ENCODE measurements at places on chromosomes 7 and 10.
A peak's percentile ranks its signal among the peaks of the same experiment; 100 is the strongest.

- DNase-seq, result no peak
Observed at GRCh38 chr10:124721330-124722045, 22.7 kb downstream of the FAM53B start.

- peak; percentile 33 for DNase-seq
Observed at GRCh38 chr7:130365511-130366441, 14.5 kb upstream of the CPA1 start.

DNA sequence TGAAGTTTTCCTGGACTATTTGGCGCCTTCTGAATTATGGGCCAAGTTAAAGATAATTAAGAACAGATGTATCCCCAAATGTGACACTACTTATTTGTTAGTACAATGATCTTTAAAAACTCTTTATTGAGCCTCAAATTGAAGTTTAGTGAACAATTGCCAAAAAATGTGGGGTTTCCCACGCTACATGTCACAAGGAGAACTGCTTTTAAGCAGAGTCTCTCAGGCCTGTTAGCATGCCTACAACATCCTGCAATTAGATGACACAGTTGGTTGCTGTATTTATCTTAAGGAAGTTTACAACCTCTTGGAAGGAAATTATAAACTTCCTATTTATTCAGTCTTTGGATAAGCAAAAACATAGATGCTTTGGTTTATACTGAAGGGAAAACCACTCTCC lies 733.0 kb downstream of the TNS3 start:
- no peak for DNase-seq

GRCh38 chr7:41641011-41641664 lies 61.8 kb downstream of the INHBA start:
- no peak for DNase-seq

DNA sequence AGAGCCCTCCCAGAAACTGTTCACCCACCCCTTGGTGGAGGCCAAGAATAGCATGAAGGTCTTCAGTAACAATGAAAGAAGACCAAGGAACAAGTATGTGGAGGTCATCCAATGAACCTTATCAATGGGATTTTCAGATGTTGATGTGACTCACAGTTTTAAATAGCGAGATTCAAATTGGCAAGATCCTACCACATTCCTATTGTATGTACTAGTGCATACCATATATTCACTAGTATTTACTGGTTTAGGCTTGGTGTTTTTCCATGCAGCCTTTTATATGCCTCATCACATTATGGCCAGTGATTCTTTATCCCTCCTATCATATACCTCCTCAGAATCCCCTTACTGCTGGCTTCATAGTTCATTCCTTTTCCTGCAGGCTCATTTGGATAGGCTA lies 54.4 kb downstream of the ITGB8 start:
- peak; percentile 4 for DNase-seq

- DNase-seq, result no peak
Observed at GRCh38 chr10:35674843-35675242, 32.7 kb upstream of the FZD8 start.

DNA sequence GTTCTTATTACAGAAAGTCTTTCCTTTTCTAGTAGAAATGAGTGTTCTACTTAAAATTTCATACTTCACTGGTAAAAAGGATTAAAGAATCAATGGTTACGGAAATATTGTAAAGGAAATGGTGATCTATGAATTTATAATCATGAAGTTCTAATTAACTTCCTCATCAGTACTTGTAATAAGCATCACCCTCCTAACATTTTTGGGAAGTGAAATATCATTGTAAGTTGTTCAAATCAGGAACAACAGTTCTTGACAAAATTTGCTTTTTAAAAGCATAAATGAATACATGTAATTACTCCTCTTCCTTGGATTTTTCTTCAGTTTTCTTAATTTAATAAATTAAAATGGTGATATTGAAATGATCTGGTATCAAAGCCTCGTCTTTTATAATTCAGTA lies 5.6 kb upstream of the PCGF5 start:
- DNase-seq, result no peak

DNA sequence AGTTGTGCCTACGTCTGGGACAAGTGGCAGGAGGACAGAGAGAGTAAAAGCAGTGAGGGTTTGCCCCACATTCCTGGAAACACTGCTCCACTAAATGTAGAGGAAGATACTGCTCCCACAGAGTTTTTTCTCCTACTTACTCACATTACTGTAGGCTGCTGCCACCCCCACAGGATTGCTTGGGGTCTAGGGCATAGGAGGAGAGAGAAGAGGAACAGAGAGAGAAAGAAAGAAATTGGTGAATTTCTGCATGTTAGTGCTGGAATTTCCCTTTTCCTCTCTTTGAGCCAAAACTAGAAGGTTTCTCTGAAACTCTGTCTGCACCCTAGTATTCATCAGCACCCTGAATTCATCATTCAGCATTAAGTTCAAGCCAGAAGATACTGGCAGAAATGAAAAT lies 397.9 kb downstream of the INHBA start:
- no peak for DNase-seq

DNA sequence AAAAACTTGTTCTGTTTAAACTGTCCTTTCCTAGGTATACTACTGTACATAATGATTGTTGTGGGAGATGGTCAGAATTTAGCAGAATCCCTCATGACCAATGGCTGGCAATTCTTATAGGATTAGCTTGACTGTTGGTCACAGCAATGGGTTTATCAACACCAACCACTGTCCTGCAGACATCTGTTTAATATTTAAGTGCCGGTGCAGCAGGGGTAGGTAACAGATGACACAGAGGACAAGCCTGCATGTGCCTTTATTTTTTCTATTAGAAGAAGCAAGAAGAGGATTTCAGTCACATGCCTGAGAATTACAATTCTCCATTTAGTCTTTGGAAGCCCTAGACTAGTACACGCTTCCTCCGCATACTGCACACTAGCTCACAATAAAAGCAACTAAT lies 48.4 kb downstream of the CCDC6 start:
- no peak for DNase-seq

GRCh38 chr7:107591421-107591820 lies 11.4 kb downstream of the BCAP29 start:
- DNase-seq, result no peak

GRCh38 chr10:17580885-17581284 lies 36.3 kb downstream of the HACD1 start:
- DNase-seq, result no peak

DNA sequence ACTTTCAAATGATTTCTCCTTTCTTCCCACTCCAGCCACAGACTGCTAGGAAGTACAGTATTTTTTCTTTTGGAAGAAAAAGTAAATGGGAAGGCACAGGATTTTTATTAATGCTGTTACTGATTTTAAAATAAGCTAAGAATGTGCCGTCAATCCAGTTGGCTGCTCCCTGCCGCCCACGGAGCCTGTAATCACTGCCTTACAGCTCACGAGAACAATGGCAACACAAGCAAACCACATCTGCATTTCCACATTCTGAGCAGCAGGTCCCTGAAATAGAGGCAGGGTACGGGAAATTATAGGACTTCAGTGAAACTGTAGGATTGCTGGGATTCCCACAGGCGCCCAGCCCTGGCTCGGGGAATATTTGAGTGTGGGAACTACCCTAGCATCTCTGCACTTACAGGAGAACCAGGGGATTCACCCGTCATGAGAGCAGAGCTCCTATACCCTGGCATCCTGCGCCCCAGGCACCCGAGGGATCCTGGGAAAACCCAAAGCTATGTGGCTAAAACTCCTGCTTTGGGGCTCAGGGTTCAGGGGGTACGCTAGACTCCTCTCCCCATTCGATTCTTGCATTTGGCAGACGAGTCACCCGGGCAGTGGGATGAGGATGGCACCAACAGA lies 72.9 kb upstream of the TNS3 start:
- no peak for DNase-seq

GRCh38 chr7:22858640-22859561 lies 36.3 kb upstream of the TOMM7 start:
- DNase-seq, result peak; percentile 70

DNA sequence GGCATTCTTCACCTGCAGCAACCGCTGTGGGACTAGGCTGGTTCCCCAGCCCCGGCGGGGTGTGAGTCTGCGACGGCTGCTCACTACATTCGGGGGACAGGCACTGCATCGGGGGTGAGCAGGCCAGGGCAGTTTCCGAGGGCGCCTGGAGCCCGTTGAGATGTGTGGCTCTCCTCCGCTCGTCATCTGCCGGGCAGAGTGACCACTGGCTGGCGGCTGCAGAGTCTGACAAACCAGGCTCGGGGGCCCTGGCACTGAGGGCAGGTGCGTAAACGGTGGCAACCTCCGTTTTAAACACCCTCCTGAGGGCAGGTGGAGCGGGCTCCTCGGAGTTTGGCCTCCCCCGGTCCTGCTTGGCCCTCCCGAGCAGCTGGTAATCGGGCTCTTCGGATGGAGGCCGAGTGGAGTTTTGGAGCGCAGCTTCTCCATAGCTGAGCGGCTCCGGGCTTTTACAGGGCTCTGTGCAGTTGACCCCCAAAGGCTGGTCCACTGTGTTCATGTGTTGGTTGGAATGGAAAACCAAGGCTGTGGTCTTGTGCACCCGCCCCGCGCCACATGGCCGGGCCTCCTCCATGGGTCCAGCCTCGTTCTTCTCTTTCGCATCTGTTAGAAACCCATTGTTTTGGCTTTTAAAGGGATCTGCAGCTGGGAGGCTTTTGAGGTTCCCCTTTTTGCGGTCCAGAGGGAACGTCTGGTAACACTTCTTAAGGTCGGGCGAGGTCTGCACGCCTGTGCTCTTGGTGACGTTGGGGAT lies 20.9 kb downstream of the INSYN2A start:
- no peak for DNase-seq

DNA sequence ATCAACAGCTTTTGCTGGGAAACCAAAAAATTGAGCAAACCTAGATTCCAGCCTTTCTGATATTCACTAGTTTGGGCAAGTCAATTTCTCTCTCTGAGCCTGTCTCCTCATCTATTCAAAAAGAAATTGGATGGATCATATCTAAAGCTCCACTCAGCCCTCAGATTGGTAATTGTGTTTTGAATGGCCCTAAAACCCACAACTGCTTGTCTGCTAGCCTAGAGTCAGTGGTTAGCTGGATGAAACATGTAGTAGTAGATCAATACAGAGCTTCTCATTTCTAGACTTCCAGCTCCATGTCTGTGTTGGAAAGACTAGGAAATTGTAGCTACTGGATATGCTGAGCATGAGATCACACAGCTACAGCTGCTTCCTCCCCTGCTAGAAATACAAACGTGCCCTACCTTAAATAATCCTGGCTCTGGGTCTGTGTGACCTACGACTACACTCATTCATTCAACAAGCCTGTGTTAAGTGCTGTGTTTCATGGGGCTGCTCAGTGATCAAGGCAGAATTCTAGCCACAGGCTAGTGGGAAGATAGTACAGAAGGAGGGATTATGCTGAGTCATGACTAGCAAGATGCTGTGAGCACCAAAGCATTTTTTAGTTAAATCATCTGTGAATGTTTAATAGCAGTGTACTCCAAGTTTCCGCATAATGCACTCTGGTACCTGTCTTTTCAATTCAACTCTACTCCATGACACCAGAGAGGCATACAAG lies 15.7 kb downstream of the DNTT start:
- DNase-seq, result no peak

DNA sequence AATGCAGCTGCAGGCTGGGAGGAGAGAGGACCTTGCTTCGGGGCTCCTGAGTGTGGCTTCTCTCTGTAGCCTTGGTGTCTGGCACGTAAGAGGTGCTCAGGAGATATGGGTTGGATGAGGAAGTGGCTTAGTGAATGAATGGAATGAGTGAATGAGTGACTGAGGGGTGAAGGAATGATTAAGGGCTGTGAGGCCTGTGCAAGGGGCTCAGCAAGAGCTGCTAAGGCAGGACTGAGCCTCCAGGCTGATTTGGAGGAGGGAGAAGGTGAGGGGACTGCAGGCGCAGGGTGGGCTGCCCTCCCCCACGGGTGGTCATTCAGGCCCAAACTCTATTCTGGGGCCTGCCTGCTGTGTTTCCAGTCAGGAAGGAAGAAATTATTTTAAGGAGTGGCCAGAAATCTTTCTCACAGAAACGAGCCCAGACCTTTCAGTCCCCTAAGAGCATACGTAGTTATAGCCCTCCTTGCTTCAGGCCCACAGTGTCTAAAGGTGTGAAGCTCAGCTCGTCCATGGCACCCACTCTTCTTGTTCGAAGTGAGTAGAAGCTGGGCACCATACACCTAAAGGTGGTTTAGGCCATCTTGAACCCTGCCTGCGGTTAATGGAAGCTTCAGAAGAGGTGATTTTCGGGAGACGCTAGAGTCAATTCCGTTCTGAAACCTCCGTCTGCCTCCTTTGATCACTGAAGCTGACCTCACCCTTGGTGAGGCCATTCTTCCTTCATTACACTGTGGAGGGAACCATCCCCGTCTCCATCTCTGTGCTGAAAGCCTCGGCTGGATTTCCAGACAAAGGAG lies 49.5 kb upstream of the SAMD8 start:
- DNase-seq, result no peak

DNA sequence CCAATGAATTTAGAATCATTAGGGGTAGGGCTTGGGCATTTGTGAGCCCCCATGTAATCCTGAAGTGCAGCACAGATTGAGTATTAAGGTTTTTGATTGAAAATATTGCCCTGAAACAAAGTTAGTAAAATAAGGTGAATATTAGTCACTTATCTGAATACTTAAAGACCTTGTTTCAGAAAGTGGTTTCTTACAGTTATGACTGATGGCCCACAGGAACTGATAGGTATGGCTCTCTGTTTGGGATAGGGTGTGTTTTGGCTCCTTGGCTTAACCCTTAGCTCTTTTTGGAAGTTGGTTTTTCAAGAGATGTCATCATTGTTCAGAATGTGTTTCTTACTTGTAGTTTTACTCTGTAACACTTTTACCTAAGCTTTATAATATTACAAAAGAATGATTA lies 34.8 kb downstream of the MDFIC start:
- no peak for DNase-seq

DNA sequence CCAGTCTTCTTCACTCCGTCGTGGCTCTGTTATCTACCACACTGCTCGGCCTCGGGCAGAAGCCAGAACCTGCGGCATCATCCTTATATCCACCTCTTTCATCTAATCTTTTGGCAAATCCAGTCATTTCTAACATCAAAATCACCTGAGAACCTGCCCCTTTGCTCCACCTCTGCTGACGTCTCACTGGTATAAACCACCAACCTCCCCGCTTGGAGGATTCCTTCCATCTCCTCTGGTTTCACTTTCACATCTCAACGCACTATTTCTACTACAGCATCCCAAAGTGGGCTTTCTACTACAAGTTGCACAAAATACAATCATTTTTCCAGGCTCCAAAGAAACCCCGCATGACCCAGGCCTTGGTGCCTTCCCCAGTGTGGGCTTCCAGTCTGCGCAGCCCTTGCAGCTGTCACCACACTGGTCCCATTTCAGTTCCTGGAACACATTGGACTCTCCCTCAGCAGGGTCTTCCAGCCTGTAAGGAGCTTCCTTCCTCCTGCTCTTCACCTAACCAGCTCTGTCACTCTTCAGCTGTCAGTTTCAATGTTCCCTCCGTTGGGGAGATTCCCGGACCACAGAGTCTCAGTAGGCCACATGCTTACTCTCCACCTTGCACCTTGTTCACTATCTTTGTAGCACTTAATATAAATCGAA lies 85.0 kb downstream of the PRKCQ start:
- no peak for DNase-seq

Measured in mesendoderm (in vitro differentiated cells).